ENCODE measurements at places on chromosomes 7 and 10.

GRCh38 chr7:131164025-131164925 is 163.4 kb upstream of the MKLN1 start:
- DNase-seq = peak; percentile 85

DNA sequence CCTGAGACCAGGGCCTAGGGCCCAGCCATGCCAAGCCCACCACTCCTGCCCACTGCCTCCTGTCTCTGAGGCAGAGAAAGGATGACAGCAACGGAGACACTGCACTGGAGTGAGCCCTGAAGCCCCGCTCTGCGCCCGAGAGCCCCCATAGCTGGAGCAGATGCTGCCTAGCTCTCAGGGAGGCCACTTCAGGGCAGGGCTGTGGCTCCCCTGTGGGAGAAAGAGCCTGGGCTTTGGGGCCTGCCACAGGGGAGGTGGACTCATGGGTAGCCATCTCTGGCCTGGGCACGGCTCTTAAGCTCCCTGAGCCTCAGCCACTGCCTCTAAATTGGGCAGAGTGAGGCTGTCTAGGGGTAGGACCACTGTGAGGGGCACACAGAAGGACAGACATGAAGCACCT is 214.2 kb downstream of the GRID1 start:
- no peak for DNase-seq

GRCh38 chr10:29635711-29636144 is 957 bp upstream of the SVIL start:
- no peak for DNase-seq

GRCh38 chr7:78783179-78783962 is 670.1 kb downstream of the MAGI2 start:
- no peak for DNase-seq

GRCh38 chr10:83089335-83089734 is 1050.0 kb upstream of the GHITM start:
- no peak for DNase-seq

DNA sequence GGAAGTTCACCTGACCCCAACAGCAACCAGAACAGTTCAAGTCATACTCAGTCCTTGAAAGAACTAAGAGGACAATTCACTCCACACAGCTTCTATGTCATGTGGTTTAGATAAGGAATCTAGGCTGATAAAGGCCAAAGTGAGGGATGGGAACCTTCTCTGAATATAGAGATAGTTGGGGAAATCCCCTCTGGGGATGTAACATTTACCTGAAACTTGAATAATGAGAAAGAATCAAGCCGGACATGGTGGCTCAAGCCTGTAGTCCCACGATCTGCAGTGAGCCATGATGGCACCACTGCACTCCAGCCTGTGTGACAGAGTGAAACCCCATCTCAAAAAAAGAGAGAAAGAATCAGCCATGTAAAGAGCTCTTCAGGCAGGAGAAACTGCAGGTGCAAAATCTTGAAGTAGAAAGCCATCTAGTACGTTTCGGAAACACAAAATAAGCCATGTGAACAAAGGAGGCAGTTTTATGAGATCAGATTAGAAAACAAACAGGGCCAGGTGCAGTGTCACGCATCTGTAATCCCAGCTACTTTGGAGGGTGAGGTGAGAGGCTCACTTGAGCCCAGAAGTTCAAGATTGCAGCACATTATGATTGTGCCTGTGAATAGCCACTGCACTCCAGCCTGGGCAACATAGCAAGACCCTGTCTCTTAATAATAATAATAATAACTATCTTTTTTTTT is 4.5 kb upstream of the DNMBP start:
- no peak for DNase-seq

- DNase-seq = no peak
Measured at GRCh38 chr10:105468759-105469158, 827.7 kb downstream of the SORCS3 start.

GRCh38 chr7:50369143-50370026 is 64.9 kb downstream of the IKZF1 start:
- DNase-seq = no peak

GRCh38 chr7:36188266-36188665 is 35.2 kb downstream of the EEPD1 start:
- no peak for DNase-seq

- DNase-seq = no peak
Measured at GRCh38 chr7:28705350-28705749, 252.8 kb downstream of the TRIL start.

DNA sequence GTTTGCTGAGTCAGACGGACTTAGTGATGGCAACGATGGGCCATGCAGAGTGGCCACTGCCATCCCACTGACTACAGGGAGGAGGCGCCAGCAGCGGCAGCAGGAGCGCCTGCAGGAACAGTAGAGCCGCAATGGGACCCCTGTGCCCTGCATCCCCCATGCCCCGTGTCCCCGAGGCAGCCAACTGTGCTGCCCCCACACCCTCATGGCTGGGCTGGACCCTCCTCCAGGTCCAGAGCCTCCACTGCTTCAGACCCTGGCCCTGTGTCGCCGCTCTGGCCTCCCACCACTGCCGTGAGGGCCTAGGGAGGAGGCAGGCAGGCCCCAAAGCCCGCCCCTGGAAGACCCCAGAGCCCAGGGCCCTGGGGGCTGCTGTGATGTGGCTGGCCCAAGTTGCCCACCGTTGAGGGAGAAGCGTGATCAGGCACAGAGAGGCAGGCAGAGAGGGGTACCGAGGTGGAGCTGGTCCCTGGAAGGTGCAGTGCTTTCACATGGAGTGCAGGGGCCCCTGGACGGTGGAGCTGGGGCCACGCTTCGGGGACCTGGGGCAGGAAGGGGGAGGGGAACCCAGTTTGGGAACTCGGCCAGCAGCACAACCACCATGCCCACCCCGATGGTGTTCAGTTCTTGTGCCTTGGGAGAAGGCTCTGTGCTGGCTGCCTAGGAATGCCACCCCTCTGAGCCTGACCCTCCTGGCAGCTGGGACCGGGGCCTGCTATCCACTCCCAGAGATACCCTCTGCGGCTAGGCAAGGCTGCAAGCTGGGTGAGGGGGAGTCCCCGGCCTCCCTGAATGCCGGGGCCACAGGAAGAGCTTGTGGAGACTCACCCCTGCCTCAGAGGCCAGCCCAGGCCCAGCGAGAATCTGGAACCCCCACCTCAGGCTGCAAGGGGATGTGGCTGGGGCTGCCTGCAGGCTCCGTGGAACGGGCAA is 32.6 kb downstream of the DKK1 start:
- no peak for DNase-seq

DNA sequence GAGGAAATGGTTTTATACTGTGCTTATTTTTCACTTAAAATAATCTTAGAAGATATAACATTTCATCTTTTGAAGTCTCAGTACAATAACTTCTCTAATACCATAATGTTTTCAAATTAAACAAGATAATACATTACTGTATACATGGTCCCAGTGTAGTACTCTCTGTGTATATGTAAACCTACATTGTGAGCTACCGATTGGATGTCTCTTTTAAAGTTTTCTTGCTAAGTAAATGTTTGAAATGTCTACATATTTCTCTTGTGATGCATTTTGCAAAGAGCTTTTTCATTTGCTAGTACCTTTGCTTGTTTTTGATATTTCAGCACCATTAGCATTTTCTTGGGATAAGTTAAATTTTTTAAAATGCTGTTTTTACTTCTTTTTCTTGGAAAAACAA is 94.8 kb downstream of the PRKG1 start:
- DNase-seq = no peak

- no peak for DNase-seq
Measured at GRCh38 chr10:102153093-102153620, 968 bp downstream of the NOLC1 start.

DNA sequence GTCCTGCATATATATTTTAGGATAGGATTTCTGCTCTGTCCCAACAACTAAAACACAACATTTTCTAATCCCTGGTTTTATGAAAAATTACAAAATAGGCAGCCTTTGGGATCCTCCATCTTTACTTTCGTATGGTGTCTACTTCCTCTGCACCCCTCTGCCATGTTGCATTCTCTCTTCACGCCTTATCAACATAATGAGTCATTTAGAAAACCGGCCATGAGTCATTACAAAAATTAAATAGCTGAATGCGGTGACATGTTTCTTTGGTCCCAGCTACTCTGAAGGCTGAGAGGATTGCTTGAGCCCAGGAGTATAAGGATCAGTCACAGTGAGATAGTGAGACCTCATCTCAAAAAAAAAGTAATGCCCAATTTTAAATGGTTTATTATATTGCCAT is 148.1 kb upstream of the CELF2 start:
- no peak for DNase-seq

GRCh38 chr10:28984431-28984830 is 304.4 kb upstream of the LYZL1 start:
- DNase-seq = peak; percentile 66

DNA sequence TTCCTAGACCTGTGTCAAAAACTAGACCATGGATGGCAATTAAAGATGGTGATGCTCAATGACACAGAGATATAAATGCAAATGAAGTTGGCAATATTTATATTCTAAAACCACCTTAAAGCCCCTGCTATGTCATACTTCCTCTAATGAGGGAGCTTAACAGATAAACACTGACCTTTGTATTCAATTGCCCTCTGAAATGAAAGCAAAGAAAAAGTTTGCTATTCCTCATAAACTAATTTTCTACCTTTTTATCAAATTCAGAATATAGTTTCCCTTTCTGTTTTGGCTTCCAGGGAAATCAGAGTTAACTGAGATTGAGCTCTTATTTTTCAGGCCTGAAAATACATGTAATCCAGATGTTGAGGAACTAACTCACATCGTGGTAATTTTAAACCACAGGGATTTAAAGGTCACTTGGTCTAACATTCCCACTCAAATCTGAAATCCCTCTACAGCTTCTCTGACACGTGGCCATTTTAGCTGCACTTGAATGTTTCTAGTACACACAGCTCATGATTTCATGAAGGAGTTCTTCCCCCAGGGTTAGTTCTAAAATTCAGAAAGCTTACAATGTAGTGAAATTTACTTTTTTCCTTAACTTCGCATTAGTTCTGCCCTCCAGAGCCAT is 37.9 kb upstream of the ABCB5 start:
- DNase-seq = no peak

- DNase-seq = no peak
Measured at GRCh38 chr7:120724955-120725354, 133.0 kb downstream of the TSPAN12 start.

- DNase-seq = no peak
Measured at GRCh38 chr7:106110885-106111654, 1.0 kb downstream of the SYPL1 start.

- DNase-seq = peak; percentile 35
Measured at GRCh38 chr10:96832721-96833219, 672 bp downstream of the LCOR start.

DNA sequence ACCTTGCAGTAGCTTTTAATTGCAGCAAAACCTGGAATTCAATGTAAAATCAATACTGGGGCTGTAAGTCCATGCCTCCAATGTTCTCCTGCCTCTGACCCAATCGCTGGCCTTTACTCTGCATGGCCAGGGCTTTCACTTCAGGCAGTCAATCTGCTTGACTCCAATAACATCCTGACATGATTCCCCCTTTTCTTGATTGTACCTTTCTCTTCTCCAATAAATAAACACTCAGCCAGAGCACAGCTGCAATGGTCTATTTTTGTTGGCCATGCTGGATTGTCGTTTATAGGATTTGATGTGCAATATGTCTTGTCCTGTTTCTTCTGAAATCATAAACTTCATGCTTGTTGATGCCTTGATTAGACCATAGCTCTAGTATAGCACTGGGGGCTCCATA is 97.8 kb upstream of the COL1A2 start:
- DNase-seq = no peak

- DNase-seq = no peak
Measured at GRCh38 chr7:134710511-134710853, 63.8 kb downstream of the BPGM start.

- DNase-seq = no peak
Measured at GRCh38 chr7:14846405-14846804, 56.1 kb downstream of the DGKB start.

GRCh38 chr10:6473430-6473829 is 106.6 kb downstream of the PRKCQ start:
- DNase-seq = no peak

- no peak for DNase-seq
Measured at GRCh38 chr7:127758105-127758504, 106.1 kb downstream of the SND1 start.

GRCh38 chr10:14635043-14635710 is 139.5 kb downstream of the FAM107B start:
- no peak for DNase-seq

- DNase-seq = no peak
Measured at GRCh38 chr10:58013406-58013805, 254.3 kb downstream of the IPMK start.

- no peak for DNase-seq
Measured at GRCh38 chr7:90892213-90892612, 296.1 kb downstream of the CDK14 start.

DNA sequence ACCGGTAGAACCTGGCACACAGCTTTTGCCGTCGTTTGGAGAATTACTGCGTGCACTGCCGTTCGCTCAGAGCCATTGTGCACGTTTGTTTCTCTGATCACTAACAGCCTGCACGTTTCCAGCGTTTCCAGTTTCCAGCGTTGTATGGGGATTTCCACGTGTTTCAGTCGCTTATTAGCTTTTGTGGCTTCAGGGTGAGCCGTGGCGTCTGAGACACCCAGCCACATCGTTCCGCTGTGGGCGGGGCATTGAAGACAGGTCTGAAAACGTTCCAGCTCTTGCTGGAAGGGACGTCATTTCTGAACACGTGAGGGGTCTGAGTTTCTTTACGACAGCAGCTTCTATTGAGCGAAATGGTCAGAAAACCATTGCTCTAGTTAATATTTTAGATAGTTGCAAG is 164.8 kb downstream of the DNAJB6 start:
- no peak for DNase-seq

DNA sequence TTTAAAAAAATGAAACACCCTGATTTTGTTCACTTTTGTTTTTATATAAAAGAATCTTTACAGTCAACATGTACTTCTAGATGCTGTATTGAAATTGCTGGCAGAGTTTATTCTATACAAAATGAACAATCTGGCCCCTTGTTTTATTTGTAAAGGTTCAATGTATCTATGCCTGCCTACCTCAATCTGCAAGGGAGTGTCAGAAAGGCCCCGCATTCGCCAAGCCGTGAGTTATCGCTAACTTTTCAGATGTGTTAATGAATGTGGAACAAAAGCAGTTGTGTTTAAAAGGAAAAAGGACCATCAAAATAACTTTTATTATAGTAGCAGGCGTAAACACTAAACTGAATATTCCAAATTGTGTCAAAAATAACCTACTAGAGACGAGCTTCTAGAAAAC is 14.6 kb downstream of the LUC7L2 start:
- no peak for DNase-seq

DNA sequence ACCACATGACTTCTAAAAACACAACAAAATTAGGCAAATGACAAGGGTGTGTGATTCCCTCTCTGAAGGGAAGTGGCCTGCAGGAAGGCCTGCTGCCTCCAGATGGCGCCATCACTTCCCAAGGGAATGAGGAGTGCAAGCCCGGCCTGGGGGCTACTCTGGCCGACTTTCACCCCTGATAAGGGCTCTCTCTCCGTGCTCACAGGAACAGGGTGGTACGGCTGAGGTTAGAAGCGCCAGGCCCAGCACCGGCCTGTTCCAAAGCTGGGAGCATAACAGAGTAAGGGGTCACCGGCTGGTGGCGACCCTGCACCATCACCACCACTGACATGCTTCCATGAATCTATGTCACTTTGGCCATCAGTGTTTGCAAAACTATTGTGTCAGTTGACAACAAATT is 13.1 kb downstream of the RBP3 start:
- no peak for DNase-seq
